ENCODE measurements at places on chromosomes 3 and 15. TPM values are rescaled to one million over a fixed set of nuclear protein-coding genes. Genes with fewer than 3 reads are reported as not detected.

DNA sequence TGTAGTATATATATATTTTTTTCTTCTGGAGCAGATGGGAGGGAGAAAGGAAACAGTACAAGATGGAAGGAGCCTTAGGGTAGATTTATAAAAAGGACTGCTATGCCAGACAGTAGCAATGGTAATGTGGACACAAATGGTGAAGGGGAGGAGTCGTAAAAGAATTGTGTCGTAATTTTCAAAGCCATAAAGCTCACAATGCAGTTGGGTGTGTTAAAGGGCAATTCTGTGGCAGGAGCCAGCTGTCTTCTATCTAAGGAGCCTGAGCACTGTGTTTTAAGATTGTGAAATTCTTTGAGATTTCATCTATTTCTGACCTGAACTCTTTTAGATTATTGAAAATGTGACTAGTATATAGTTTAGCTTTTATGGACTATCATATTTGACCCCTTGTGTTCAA, 58.9 kb downstream of the CNOT10 start:
- DNase-seq, result peak; percentile 16

- peak; percentile 38 for DNase-seq
Measured at GRCh38 chr3:47762233-47762632, 19.5 kb downstream of the SMARCC1 start.

DNA sequence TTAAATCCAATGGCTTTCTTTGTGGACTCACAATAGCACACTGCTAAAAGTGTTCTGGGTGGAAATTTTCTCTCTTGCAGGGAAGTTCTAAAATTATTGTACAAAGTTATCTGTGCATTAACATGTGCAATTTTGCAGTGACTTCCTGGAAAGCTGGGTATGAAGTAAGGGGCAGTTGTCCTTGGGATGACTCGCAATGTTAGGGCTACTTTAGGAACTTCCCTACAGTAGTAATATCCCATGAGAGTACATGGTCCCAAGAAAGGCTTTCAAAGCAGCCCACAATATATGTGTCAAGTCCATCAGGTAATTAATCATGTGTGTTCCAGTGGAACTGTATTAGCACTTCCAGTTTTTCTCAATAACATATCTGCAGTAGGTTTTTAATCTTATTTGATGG, 201.0 kb upstream of the UBE2E2 start:
- no peak for DNase-seq

GRCh38 chr3:133443649-133444422, 44.0 kb downstream of the BFSP2 start:
- DNase-seq, result peak; percentile 58

DNA sequence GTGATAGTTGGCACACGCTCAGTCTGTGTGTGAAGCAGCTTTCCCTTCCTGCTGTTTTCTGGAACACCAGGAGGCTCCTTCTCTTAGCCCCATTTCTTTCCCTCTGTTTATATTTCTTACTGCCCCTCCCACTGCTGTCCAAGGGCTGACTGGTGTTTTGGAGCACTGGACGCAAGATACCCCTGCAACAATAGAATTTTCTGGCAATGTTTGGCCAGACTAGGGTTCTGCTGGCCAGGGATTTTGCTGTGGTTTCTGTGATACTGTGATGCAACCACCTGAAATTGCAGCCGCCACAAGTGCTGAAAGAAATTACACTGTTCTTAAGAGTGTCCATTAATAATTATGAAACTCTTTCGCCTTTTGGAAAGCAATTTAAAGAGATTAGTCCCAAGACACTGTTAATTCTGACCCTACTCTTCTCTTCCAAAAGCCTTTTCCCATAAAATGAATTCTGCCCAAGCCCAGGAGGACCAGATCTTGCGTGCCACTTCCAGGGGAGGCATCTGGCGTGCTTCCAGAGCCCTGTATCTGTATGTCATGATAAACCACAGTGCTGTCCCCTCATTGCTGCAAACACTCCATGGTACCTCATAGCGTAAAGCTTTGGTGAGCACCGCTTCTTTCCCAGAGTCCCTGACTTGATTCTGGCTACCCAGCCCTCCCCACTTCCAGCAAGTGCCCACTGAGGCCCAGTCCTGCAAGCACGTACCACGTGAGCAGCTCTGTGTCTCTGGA, 159.4 kb upstream of the CHRM5 start:
- DNase-seq, result no peak

Gene COL8A1
- polyA plus RNA-seq, result 164 TPM
